ENCODE measurements at places on chromosomes 16 and 17.

DNA sequence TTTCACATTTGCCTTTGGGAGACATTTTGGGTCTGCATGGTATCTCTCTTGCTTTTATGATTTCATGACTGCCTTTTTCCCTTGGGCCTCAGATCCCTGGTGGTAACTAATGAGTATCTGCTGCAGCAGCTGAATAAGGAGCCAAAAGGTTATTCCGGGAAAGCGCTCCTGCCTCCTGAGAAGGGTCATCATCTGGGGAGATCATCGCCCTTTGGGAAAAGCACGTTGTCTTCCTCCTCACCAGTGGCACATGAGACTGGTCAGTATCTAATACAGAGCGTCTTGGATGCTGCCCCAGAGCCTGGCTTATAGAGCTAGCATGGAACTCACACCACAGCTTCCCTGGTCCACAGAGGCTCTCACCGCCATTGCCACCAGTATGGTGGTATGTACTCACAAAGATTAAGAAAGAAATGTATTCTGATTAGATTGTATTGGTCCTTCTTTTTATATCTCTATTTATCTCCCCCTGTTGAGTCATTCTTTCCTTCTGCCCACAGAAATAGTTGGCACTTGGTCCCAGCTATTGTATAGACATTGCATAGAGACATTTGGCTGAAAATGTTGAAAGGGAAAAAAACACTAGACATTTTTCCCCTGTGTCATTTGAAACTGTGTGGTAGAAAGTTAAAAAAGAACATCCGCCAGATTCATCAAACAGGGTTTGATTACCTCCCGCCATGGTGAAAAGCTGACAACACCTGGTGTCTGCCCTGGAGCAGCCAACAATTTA is 8.4 kb downstream of the TPPP3 start:
- DNase-seq, result no peak

DNA sequence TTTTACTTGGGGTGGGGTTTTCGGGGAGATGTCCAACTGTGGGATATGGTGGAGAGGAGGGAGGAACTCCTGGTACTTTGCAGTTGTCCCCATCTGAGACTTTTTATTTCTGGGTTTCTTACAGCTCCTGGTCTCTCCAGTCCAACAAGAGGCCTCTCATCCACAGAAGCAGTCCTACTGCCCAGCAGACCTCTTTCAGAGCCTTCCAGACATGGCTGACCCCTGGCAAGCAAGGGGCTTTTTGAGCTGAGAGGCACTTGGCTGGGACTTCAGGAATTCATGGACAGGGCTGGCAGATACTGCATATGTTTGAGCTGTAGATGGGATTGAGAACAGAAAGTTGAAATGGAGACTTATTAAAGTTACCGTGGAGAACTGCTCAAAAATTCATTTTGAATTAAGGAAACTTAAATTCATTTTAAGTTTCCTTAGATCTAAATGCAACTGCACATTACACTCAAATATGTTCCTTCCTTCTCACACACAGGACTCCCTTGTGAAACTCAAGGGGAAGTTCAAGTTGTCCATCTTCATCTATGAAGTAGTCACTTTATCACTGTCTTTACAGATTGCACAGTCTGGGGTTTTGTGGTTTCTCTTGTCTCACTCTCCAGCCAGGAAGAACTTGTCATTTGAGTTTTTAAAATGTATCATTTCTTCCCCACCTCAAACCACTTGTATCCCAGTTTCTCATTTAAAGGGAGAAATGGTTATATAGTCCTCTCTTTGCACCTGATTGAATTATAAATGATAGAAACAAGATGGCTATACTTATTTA is 1.1 kb downstream of the LASP1NB start:
- no peak for DNase-seq

GRCh38 chr17:69331756-69332155 is 4.8 kb upstream of the ABCA5 start:
- DNase-seq, result no peak

GRCh38 chr16:26330654-26331053 is 638.9 kb downstream of the HS3ST4 start:
- DNase-seq, result no peak

DNA sequence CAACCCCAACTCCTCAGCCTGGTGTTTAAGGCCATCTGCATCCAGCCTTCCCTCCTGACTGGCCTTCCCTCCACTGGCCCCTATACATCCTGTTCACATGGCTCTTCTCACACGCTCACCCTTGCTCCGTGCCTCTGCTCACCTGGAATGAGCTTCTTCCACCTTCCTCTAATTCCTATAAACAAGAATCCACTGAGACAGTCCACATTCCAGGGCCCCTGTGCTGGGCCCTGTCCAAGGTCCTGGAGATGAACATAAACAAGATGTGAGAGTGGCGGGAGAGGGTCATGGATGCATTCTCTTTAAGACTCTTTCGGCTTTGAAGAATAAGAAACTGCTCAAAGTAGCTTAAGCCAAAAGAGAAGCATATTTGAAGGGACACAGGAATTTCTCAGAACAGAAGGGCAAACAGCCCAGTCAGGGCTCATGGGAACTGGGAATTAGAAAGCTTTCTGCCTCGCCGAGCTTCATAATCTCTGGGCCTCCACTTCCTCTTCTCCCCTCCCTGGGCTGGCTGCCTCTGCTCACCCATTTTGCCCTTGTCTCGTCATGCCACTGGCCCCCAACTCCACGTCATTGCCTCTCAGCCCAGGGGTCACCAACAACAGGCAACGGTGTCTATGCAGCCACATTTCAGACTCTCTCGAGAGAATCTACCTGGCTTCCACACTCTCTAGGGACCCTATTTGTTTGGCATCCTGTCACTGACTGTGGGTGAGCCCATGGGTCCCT is 13.5 kb downstream of the SPPL2C start:
- DNase-seq, result no peak

DNA sequence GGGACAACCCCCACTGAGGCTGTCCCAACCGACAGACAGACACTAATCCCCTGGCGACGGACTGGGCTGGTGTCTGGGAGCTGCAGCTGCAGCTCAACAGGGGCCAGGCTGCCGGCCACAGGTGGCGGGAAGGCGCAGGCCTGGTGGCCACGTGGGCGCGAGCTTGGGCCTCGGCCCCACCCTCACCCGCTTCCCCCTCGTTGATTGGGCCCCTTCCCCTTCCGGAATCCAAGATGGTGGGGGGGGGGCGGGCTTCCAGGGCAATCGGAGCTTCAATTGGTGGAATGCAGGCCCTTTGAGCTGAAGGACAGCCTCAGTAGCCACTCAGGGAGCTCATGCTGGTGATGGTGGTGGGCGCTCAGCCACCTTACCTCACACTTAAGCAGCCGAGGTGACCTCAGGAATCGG is 8.7 kb upstream of the TBX4 start:
- no peak for DNase-seq

DNA sequence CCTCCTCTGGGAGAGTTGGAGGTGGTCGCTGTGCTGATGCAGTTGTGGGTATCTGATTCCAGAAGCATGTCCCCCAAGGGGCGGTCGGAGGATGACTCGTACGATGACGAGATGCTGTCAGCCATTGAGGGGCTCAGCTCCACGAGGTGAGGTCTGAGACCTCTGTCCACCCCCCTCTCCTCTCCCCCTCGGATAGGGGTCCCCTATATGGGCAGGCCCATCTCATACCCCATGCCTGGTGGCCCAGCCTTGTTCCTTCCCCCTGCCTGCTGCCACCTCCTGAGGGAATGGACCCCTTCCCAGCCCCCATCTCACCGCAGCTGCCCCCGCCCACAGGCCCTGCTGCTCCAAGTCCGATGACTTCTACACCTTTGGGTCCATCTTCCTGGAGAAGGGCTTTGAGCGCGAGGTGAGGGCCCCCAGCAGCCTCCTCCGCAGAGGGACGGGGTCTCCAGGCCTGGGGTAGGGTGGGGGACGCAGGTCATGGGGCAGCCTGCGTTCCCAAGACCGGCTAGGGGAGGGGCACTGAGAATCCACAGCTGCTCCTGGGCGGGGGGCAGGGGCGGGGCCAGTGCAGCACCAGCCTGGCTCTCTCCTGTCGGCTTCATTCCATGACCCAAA is 39.2 kb downstream of the ADCY7 start:
- DNase-seq, result no peak

- DNase-seq, result peak; percentile 22
These were observed at the start of gene SMTNL2 for GRCh38 chr17:4584101-4584916. Gene SMTNL2 (plus strand): TSS chr17:4584529. CDS start chr17:4584606, 77 bp downstream.

- no peak for DNase-seq
These were observed 32.1 kb downstream of the CCDC40 start for GRCh38 chr17:80068301-80069222.

- no peak for DNase-seq
These were observed 968.1 kb downstream of the CDH11 start for GRCh38 chr16:64153718-64154117.

DNA sequence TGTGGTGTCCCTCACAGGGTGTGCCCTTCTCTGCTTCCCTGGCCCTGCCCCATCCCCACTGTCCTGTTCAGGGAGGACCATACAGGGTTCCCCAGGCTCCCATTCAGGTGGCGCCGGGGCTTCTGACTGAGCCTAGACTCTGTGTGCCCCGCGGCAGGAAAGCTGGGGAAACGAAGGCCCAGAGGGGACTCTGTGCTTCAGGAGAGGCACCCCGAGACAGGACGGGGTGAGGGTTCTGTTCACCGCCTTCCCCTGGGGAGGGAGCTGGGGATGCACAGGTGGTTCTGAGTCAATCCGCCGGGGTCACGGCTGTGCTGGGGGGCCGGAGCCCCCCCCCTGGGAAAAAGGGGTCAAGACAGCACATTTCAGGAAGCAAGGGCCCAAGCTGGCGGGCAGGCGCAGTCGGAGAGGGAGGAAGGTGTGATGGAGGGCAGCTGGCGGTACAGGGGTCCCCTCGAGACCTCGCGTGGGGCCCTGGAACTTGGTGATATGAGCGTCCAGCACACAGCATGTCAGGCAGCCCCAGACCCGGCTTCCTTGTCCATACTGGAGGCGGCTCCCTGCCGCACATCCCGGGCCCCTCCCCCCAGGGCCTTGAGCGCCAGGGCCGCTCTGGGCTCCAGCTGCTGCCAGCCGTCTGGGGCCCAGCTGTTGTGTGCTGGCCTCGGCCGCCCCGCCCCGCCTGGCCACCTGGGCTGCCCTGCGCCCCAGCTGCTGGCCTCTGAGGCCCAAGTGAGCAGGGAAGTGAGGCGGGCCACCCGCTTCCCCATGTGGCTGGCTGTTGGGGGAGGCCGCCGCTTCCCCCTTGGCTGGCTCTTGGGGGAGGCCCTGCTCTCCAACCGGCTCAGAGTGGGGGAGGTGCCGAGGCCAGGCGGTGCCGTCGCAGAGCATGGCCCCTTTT is 5.6 kb upstream of the NOTUM start:
- no peak for DNase-seq

DNA sequence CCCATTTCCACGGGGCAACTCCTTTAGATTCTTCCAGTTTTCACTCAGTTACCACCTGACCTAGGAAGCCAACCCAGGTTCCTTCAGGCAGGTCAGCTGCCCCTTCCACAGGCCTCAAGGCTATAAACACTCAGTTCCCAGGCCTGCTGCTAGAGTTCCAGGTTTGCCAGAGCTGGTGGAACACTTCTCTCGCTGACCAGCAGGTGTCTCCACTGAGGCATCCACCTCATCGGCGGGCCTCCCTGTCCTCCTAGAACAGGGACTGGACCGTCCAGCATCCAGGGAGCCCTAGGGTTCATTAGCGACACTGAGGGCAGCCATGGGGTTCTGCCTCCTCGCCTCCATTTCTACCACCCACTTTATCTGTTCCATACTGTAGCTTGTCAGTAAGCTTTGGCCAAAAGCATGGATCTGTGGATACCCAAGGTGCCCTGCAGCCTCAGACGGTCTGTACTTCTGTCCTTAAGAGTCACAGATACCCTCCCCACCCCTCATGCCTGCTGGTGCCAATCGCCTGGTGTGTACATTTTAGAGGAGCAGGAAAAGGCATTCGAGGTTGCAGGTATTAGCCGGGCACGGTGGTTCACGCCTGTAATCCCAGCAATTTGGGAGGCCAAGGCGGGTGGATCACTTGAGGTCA is 29.0 kb downstream of the PIMREG start:
- DNase-seq, result peak; percentile 67

All from activated naive CD4-positive, alpha-beta T cell treated with Interleukin-2 at 50 U/mL for 16 hours (primary cell).